ENCODE measurements at places on chromosomes 5 and 9.

- DNase-seq: no peak
Measured at GRCh38 chr5:146059460-146060220, 45.7 kb downstream of the PLAC8L1 start.

DNA sequence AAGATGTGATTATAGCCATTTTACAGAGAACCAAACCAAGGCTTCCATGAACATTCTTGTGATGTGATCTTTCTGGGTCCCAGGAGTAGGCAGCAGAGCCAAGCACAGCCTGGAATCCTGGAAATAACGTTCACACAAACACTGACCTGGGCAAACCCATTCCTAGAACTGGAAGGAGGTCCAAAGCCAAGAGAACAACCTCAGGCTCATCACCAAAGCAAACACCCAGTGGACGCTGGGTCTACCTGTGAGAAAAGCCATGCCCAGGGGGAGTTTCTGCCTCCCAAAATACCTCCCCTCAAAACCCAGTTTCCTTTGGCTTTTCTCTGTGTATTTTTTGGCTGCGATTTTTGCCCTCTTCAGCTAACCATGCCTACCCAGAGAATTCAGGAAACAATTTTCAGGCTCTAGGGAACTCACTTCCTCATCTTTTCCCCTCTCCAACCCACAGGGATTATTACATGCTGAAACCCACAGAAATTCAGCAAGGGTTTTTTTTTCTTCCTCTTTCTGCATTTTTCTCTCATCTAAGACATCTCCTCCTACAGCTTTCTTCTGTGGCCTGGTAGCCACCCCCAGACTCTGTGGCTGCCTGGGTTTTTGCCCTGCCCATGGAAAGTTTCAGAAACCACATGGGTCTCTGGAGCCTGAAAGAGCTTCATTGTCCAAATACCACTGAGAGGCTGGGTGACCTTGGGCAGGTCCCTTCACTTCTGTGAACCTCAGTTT is 75.0 kb downstream of the TNC start:
- DNase-seq: no peak

DNA sequence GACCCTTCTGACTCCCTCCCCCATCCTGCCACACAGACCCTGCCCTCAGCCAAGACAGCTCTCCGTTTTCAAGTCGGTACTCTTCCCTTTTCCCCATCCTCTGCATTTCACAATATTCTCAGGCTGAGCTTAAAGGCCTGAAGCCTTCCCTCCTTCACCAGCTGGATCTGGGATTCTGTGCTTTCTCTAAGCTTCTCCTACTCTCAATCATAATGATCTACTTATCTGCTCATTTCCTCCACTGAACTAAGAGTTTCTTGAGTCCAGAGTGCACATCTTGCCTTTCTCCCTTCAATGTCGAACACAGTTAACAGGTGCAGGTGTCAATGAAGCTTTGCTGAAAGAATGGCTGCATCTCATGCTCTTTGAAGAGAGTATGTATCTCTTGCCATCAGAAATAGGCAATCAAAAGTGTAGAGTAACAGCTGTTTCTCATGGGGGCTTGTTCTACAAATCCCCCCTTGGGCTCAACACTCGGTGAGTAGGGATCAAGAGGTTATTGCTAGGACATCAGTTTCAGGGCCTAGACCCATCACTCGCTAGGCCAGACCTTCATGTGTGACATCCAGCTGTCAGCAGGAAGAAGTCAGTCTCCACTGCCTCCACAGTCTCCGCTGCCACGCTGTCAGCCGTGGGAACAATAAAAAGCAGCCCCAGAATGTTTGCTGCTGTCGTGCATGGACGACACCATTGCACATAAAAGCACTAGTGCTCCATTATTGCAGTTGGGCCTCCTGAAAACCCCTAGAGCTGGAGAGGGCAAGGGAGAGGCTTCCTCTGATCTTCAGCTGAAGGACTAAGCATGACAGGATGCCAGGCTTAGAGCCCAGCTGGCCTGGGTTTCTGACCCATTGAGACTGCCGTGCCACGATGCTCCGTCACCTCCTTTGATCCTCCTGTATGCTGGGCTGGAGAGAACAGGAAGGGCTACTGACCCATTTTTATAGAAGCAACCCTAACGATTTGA is 23.7 kb downstream of the TRAF1 start:
- no peak for DNase-seq

DNA sequence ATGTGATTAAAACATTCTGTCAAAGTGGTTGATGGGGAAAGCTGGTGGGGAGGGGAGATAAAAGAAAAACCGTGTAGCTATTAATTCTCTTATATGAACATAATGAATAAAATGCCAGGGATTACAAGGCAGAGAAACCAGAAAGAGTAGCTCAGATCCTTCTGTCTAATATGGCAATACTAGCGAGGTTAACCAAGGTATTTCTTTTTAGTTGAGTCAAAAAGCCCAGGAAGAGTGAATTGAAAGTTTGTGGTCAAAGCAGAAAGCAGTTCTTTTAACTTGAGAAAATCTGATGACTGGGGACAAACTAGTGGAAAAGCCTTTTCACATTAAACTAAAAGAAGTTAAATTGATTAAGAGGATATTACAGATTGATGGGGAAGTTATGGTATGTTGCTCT is 76.0 kb downstream of the ERBIN start:
- no peak for DNase-seq
